ENCODE measurements at places on chromosomes 11 and 22.

DNA sequence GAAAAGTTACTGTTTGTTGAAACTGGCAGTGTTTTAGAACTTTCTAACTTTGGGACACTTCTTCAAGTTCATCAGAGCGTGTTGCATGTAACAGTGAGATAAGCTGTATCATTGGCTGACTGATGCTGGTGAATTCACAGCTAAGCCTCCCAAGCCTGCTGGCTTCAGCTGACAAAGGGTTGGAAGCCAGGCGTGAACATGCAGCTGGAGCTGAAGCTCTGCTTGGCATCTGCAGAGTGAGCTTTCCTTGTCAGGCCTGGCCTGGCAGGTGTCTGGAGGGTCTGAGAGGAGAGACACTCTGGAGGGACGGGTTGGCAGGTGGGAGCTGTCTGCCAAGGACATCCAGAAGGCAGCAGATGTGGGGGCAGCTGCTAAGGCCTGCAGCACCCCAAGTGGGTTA, 1.5 kb downstream of the AMPD3 start:
- no peak for DNase-seq

GRCh38 chr11:32334822-32335221, 100.5 kb downstream of the WT1 start:
- peak; percentile 35 for DNase-seq

- DNase-seq: no peak
These were observed 39.4 kb downstream of the GNB1L start for GRCh38 chr22:19815093-19815822.

DNA sequence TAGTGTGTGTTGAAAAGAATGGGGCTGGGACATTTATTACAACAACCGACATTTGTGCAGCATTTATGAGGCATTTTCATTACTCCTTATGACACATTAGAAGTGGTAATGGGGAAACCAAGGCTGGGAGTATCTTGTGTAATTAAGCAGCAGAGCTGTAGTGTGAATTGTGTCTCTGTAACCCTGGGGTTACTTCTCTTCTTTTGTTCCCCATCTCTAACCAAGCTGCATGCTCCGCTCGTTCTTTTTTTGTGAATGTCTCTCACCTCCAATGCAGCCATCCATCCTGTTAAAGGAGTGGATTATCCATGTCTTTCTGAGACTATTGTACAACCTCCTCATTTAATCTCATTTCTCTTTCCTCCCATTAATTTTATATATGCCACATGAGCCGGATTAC, 65.7 kb downstream of the ENDOD1 start:
- no peak for DNase-seq

GRCh38 chr22:36104988-36105387, 55.6 kb downstream of the APOL3 start:
- no peak for DNase-seq

GRCh38 chr11:12884751-12885318, 124.3 kb upstream of the RASSF10 start:
- DNase-seq: no peak

- DNase-seq: no peak
These were observed 11.5 kb downstream of the CD44 start for GRCh38 chr11:35150454-35150853.

DNA sequence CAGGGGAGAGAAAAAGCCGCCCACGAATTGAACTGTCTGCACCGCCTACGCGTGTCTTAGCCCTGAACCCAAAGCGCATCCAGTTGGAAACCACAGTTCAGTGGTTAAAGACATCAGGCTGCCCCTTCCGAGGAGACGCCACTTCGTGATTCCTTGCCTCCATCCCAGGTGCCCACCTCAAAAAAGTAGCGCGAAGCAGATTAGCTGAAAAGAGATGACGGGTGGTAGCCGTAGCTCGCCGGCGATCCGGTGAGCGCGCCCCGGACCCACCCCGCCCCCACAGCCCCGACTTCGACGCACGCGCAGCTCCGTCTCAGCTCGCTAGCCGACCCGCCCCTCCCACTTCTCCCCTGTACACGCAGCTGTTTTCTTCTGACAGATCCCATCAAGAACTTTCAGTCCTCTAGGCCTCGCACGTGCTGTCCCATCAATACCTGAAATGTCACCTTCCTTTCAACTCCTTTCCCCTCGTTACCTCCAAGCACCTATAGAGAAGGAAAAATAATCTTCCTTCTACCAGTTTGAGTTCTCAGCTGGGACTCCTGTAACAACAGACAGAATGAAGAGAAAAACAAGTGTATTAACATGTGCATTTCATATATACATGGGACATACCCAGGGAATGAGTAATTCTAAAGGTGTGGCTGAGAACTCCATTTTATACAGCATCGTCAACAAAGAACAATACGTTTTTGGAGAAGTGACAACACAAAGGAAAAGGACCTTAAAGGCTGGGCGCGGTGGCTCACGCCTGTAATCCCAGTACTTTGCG, 49.5 kb downstream of the OR4D9 start:
- DNase-seq: peak; percentile 87

DNA sequence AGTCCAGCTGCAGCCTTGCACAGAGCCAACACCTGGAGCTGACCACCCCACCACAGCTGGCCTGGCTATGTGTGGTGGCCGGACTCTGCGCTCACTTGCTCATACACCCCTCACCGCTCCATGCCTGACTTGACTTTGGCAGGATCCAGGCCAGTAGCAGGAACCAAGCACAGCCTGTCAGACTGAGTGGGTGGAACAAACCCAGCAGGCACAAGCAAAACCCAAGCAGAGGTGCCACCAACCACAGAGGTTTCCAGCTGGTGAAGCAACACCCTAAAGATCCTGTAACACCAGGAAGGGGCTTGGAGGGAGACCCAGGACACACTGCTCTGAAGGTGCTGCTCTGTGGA, 44.9 kb upstream of the WNT11 start:
- no peak for DNase-seq

DNA sequence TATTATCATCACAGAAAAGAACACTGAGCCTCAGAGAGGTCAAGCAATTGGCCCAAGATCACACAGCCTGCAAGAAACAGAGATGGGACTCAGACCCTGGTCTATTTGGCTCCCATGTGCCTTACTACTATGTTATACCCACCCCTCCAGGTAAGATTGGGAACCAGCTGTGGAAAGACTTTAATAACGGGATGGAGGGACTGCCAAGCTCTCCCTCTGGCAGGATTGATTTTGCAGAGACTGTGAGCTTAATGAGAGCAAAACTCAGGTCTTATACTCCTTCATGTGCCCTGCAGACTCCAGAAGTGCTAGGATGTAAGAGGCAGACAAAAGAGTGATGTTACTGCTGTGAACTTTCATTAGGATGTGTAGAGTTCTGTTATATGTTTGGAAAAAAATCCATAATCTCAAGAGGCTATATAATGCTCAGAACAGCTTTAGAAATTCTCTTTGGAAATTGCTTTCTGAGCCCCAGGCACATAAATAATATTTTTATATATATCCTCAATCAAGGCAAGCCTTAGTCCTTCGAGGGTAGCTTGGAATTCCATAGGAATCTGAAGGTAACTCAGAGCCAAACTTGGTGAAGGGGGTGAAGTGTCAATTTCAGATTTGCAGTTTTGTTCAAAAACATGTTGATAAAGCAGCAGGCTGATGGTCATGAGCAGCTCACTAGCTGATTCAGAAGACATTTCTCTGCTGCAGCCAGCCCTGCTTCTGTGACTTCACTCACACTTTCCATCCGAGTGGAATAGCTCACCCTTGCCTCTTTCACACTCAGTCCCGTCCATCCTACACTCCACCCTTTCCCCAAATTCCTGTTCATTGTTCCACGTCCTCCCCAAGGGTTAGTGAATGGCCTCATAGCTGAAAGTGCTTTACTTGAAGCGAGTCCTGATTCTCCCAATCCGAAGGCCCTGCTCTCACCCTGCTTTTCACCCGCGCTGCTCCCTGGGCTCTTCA, 188.8 kb downstream of the SNX19 start:
- no peak for DNase-seq

DNA sequence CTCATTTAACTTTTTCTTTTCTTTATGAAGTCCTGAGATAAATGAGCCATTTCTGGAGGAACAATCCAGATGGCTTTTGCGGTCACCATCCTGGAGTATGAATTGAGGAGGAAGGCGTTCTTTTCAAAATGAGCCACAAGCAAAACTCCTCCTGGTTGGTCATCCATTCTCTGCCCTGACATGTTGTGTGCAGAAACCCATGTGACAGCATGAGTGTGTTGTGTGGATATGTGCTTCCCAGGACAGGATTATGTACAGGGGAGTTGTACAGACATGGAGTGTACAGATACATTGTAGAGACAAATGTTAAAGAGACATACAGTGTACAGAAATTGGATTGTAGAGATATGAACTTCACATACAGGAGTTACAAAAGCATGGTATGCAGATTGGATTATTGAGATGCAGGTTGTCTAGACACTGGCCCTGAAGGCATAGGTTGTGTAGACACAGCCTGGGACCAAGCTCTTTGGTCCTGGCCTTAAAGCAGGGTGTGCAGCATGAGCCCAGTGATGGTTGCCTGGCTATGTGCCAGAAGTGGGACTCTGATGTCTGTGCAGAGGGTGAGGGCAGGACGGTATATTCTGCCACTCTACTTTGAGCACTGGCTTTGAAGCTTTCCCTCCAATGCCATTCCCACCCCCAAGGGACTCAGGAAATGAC, 178.5 kb upstream of the ZBED5 start:
- DNase-seq: no peak

DNA sequence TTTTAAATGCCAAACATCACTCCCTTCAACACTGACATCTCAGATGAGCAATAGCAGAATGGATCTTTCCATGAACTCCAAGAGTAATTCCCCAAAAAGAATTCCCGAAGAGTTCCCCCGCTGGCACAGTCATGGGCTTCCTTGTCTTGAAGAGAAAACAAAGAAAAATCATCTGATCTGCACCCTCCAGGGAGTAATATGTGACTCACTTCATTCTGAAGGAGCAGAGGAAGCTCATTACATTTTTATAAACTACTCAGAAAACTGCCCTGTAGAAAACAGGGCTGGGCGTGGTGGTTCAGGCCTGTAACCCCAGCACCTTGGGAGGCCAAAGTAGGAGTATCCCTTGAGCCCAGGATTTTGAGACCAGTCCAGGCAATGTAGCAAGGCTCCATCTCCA, 35.7 kb downstream of the CELSR1 start:
- DNase-seq: no peak

- no peak for DNase-seq
These were observed 16.8 kb downstream of the PPIL2 start for GRCh38 chr22:21682385-21683175.

- DNase-seq: no peak
These were observed 34.8 kb downstream of the BARX2 start for GRCh38 chr11:129410395-129410960.

- DNase-seq: no peak
These were observed 19.5 kb upstream of the RCE1 start for GRCh38 chr11:66823700-66824099.

DNA sequence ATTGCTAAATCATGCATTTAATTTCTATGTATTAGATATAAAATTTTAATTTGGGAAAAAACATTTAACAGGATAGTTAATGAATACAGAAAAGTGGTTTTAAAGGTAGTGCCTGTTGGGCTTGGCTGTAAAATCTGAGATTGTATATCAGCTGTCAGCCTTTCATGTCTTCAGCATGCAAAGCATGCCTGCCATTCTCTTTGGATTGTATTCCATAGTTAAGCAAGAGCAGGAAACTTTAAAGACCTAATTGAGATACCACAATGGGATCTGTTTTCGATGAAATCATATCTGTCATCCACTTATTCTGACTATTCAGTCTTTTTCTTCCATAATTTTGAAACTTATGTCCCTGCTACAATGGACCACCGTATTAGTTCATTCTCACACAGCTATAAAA, 451.0 kb upstream of the DDI1 start:
- no peak for DNase-seq

GRCh38 chr22:44583854-44584253, 85.8 kb upstream of the RTL6 start:
- no peak for DNase-seq

DNA sequence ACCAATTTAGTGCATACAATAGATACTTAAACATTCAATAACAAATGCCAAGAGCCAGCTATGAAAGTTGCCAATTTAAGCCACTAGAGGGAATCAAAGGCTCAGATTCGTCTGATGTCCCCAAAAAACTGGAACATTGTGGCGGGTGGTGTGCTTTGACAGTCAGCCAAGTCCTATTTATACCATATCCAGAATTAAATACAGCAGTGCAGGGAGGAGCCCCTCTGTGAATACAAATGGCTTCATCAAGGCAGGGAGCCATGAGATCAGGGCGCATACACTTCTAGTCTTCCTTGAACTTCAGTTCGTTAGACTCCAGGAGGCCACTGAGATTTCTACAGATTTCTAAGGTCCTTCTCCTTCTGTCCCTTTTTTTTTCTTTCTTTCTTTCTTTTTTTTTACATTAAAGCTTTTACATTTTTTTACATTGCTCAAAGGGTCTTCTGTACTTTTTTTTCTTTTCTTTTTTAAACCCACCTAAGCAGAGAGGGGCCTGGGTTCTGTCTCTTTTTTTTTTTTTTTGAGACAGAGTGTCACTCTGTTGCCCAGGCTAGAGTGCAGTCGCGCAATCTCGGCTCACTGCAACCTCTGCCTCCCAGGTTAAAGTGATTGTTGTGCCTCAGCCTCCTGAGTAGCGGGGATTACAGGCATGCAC, 41.5 kb upstream of the HSPA8 start:
- peak; percentile 19 for DNase-seq

- no peak for DNase-seq
These were observed 894.2 kb downstream of the NTM start for GRCh38 chr11:132264616-132265015.

GRCh38 chr11:76603202-76603601, 67.3 kb downstream of the LRRC32 start:
- DNase-seq: no peak

GRCh38 chr11:95093548-95093947, 3.9 kb downstream of the ENDOD1 start:
- no peak for DNase-seq

DNA sequence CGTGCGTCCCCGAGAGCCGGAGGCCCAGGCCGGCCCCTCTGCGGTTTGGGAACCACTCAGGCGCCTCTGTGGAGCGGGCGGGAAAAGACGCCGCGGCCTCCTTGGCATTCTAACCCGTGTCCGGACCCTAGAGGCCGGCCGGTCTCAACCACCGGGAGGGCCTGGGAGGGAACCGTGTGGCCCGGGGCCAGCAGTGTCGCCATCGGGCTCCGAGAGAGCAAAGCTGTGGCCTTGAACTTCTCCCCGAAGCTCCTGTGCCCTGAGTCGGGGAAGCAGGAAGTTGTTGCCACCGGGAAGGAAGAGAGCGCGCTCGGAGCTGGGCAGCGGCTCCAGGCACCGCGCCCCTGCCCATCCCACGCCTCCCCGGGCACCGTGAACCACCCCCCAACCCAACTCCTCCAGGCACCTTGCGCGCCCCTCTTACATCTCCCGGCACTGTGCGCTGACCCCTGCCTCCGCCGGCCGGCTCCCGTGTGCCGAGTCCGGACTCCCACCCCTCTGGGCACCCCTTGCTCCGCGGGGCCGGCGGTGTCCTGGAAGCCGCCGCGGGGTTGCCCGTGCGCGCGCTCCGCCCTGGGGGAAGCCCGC, 80.0 kb upstream of the PPARA start:
- DNase-seq: peak; percentile 22

Data from stimulated activated CD4-positive, alpha-beta T cell treated with anti-CD3 and anti-CD28 coated beads, Interleukin-1b, Interleukin-23, amount 100 ng/mL, for 48 hours (primary cell).